ENCODE measurements at places on chromosomes 6 and 20.

DNA sequence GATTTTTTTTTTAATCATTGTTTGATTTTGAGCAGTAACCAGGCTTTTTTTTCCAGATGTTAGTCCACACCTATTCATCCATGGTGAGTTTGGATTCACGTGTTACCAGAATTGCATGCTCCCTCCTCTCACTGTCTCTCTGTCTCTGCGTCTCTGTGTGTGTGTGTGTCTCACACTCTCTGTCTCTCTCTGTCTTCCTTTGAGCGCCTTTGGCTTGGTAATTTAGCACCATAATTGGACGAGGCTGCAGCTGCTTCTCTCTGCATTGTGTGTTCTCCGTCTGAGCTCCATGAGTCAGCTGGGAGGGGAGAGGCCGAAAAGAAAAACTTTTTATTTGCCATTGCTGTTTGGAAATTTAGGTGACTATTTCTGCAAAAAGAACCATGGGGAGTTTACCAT is 3.4 kb downstream of the TFAP2B start:
- DNase-seq = no peak

GRCh38 chr6:3210024-3210610 is 17.3 kb downstream of the TUBB2B start:
- DNase-seq = no peak

DNA sequence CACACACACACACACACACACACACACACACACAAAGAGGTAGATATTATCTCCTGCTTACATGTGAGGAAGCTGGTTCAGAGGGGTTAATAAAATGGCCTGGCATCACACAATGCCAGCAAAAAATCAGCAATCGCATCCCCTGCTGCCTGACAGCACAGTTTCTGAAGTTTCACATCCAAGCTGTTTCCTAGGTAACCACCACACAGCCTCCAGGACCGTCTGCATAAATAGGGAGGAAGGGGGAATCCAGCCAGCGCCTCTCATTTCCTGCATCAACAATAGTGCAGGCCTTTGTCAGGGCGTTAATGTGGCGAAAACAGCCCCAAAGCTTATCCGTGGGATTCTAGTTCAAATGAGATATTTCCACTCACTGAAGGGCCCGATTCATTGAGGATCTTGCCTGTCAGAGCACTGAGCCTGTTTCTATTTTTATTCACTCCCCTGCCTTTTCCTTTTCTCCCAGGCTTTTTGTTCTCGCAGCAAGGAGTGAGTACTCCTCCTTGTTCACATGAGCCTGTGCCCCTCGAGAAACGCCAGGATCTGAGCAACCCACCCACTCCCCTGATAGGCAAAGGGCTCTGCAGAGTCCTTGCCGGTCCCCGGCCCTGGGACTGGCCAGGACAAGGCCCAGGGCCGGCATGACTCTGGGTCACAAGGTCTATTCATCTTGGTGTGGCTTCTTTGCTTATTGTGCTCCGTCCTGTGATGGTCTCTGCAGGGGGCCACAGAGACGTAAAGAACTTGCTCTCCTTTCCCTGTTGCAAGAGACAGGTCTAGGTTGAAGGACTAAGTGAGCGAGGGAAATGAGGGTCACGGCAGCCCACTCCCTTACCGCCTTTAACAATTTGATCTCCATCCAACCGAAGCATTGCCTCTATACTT is 32.7 kb downstream of the TUBB2B start:
- no peak for DNase-seq

DNA sequence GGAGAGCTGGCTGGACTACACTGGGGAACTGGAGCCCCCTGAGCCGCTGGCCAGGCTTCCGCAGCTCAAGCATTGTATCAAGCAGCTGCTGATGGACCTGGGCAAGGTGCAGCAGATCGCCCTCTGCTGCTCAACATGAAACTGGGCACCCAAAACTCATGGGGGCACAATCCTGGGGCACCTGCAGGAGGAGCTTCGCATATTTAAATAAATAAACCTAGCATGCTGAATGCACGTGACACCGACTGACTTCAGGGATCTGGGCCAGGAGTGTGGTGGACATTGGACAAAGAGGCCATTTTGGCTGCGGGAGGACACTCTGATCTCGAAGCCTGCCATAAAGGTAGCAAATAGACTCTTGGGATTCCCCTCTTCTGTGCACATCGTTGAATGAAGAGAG is 6.8 kb downstream of the SCAND1 start:
- DNase-seq = no peak

GRCh38 chr20:48674461-48674860 is 153.3 kb downstream of the PREX1 start:
- DNase-seq = no peak

- no peak for DNase-seq
These were observed 43.1 kb upstream of the ZNF337 start for GRCh38 chr20:25739615-25740320.

- no peak for DNase-seq
These were observed 77.3 kb downstream of the SEL1L2 start for GRCh38 chr20:13913131-13913530.

DNA sequence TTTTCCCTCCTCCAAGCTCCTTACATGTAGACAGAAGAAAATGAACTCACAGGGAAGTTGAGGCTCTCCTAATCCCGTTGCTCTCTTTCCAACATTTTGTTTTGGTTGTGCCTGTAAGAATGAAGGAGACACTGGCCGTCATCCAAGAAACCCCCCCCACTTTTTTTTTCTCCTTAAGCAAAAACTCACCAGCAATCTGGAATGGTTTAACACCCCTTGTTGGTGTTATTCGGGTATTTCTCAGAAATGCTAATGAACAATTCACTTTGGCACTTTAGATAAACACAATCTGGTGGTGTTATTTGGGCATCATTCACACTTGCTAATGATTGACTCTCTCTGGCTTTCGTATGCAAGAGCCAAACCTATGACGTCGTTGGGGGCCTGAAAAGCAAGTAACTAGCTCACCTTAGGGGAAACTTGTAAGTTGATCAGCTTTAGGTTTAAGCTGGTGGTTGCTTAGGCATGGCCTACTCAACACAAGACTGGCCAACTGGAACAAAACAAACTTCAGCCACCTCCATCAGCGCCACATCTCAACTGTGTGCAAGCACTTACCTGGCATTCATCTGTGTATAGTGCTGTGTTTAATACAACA is 24.3 kb upstream of the OLIG3 start:
- no peak for DNase-seq

GRCh38 chr6:108105571-108105970 is 31.0 kb upstream of the OSTM1 start:
- no peak for DNase-seq

Measured in T1000 (cell line).